Karpas-422 (cell line): ENCODE measurements at places on chromosomes 4 and X. TPM values are rescaled to one million over a fixed set of nuclear protein-coding genes. Genes with fewer than 3 reads are reported as not detected.

P2RY8 gene
- total RNA-seq: 87.1 and 130 TPM in 2 replicates

GRIPAP1 gene
- total RNA-seq: 18.0 and 37.6 TPM in 2 replicates

UXT gene
- total RNA-seq: 191 and 202 TPM in 2 replicates

UBL4A gene
- 30.4 and 52.2 TPM in 2 replicates for total RNA-seq

ARL9 gene
- total RNA-seq: not detected in 2 replicates

MAGEA2 gene
- not detected in 2 replicates for total RNA-seq

ZCCHC12 gene
- total RNA-seq: not detected in 2 replicates

DCAF12L2 gene
- 0.22 TPM in 1 of 2 replicates, not detected in the other for total RNA-seq

F11 gene
- total RNA-seq: 0.34 TPM in 1 of 2 replicates, not detected in the other

NSUN7 gene
- total RNA-seq: not detected in 2 replicates

SHROOM3 gene
- total RNA-seq: 0.32 and 0.78 TPM in 2 replicates

LRCH2 gene
- not detected in 2 replicates for total RNA-seq
